ENCODE measurements at places on chromosomes 7 and 10. TPM values are rescaled to one million over a fixed set of nuclear protein-coding genes. Genes with fewer than 3 reads are reported as not detected.

MTPN gene
- 127 TPM for total RNA-seq

PRPS1L1 gene
- not detected for total RNA-seq

CYP2C8 gene
- total RNA-seq = 1.0 TPM

CREM gene
- total RNA-seq = 35.6 TPM

STEAP1 gene
- total RNA-seq = 13.4 TPM

SHOC2 gene
- 63.4 TPM for total RNA-seq

LRRC18 gene
- not detected for total RNA-seq

MALRD1 gene
- total RNA-seq = not detected

PON3 gene
- total RNA-seq = 0.05 TPM

SPDYE16 gene
- total RNA-seq = not detected

AFAP1L2 gene
- total RNA-seq = 71.4 TPM

NUTM2E gene
- not detected for total RNA-seq

DNAH11 gene
- 0.05 TPM for total RNA-seq

TRIM50 gene
- 0.05 TPM for total RNA-seq

FAM25C gene
- total RNA-seq = not detected

SPACDR gene
- not detected for total RNA-seq

PMS2 gene
- 35.2 TPM for total RNA-seq

UPK3BL1 gene
- 7.7 TPM for total RNA-seq

PTER gene
- 34.7 TPM for total RNA-seq

SEMA3E gene
- 4.7 TPM for total RNA-seq

PROSER2 gene
- total RNA-seq = 84.9 TPM

STEAP1B gene
- total RNA-seq = 2.0 TPM

PLXDC2 gene
- total RNA-seq = 7.8 TPM

STN1 gene
- 36.8 TPM for total RNA-seq

OR2A12 gene
- total RNA-seq = not detected

TET1 gene
- 3.1 TPM for total RNA-seq

RBM28 gene
- 13.4 TPM for total RNA-seq

Data from renal cortical epithelial cell (primary cell).